ENCODE measurements at places on chromosomes 11 and 22.
A peak's percentile ranks its signal among the peaks of the same experiment; 100 is the strongest.

DNA sequence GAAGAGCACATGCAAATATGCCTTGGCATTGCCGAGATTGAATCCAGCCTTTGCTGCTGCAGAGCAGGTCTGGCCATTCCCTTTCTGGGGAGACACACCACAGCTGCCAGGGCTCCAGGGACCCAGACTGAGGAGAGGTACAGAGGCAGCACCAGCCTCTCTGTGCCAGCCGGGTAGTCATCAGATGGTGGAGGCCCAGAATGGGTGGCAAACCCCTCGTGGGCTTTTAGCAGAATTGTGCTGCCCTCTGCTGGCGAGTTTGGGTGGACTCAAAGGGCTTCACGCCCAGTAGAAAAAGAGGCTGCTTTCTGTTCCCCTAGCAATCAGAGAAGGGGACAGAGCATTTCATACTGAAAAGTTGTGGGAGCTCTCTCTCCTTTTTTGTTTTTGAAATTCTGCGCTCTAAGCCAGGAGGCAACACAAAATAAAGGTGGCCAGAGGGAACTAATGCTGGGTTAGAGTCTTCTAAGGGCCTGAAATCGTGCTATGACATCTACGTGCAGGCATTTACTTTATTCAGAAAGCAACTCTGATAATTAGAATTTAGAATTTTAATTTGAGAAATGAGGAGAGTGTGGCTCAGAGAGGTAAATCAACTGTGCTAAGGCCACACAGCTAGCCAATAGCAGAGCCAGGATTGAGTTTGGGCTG, 158.8 kb upstream of the NAV2 start:
- peak; percentile 78 for DNase-seq

DNA sequence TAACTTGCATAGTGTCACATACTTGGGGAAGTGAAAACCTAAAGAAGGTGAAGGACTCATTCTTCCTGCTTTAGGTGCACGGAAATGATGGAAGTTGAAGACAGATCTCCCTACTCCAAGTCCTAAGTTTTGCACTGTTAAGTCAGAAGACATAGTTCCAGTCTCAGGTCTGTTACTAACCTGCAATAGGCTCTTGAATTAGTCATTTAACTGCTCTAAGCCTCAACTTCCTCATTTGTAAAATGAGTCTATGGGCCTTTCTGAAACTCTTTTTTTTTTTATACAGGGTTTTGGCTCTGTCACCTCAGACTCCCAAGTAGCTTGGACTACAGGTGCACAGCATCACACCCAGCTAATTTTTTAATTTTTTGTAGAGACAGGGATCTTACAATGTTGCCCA, 30.8 kb upstream of the POU2AF1 start:
- DNase-seq = no peak

GRCh38 chr11:112318184-112318591, 57.5 kb upstream of the PLET1 start:
- no peak for DNase-seq

DNA sequence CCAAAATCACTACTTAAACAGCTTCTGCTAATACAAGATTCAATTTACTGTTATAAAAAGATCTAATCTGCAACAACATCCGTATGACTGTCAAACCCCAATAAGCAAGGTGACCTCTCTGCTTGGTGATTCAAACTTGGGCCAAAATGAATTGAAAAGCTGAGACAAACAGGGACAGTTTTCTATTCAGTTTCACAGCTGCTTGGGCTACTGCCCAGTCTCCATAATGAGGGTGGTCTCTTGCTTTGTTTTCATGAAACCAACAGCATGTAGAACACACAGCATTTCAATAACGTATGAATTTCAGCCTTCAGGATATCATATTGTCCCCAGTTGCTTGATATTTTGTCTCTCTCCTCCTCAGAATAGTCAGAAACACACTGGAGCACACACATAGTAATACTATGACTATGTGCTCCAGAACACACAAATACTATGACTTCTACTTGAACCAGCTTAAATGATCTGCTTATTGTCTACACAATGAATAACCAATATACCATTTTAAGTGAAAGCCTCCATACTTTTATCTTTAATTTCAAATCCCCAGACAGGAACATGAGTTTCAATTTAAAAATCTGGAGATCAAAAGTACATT, 285.0 kb downstream of the TTC28 start:
- DNase-seq = no peak

DNA sequence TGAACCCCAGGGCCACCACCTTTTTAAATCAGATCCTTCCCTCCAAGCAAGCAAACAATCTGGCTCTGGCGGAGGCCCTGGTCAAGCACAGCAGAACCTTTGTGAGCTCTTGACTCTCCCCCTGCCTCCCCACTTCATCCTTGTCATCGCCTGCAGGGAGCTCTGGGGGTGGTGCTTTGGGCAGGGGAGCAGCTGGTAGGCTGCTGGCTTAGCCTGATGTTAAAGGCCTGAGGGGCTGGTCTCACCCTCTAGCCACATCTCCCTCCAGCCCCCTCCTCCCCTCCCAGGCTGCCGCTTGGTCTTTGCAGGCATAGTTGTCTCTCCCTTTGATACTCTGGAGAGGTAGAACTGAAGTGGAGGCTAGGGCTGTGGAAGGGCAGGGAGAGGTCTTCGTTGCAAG, 50.9 kb downstream of the THAP12 start:
- DNase-seq = no peak

DNA sequence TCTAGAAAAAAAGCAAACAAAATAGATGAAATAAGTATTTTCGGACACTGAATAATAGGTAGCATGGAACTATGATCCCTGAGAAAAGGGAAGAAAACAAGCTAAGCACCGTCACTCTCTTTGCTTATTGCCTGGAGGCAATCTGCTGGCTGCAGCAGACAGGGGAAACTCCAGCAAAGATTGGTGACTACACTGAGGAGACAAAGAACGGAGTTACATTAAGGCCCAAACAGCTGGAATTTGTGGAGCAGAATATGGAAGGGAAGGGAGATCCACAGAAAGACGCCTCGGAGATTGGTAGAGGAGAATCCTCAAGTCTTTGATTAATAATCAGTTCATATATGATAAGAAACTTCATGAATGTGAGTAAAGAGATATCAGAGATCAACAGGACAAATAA, 150.2 kb downstream of the TYR start:
- no peak for DNase-seq

DNA sequence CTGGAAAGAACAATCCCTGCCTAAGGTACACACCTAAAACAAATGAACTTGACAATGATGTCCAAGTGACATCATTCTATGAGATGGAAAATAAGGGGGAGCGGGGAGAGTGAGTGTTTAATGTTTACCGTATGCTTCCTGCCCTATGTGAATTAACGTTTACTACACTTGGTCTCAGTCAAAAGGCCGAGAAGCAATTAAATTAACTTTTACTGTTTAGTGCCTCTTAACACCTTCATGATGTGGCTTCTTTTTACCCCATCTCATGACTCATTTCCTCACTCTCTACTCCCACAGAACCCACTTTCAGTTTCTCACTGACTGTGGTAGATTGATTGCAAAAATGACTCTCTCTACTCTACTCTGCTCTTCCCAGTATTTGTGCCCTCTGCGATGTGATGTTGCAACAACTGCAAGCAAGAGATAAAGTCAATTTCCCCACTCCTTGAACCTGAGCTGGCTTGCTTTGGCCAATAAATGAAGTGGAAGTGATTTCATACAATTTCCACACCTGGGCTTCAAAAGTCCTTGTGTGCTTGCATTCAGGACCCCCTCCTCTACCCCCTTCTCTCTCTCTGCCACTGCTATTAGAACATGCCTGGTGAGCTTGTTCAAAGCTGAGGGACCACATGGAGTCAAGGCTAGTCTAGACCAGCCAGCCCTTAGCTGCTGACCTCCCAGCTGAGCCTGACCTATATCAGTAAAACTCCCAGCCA, 11.6 kb upstream of the ALKBH3 start:
- no peak for DNase-seq

GRCh38 chr22:35154937-35155387, 89.0 kb downstream of the ISX start:
- no peak for DNase-seq

GRCh38 chr22:48870436-48870835, 957.2 kb downstream of the BRD1 start:
- no peak for DNase-seq

DNA sequence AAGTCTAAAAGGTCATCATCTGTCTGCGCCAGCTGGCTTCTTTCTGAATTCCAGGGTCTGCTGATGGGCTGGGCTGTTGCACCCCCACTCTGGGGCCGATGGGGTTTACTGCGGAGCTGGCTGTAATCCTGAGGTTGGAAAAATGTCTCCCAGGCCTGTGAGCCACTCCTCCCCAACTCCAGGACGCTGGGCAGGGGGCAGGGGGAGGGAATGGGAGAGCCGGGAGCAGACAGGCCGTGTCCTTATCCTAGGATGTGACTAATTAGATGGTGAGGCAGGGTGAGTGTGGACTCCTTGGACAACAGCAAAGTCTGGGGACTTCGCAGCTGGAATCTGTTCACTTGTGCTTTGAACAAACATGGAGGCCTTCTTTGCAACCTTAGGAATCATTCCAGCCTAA, 48.7 kb downstream of the LRRC32 start:
- no peak for DNase-seq

DNA sequence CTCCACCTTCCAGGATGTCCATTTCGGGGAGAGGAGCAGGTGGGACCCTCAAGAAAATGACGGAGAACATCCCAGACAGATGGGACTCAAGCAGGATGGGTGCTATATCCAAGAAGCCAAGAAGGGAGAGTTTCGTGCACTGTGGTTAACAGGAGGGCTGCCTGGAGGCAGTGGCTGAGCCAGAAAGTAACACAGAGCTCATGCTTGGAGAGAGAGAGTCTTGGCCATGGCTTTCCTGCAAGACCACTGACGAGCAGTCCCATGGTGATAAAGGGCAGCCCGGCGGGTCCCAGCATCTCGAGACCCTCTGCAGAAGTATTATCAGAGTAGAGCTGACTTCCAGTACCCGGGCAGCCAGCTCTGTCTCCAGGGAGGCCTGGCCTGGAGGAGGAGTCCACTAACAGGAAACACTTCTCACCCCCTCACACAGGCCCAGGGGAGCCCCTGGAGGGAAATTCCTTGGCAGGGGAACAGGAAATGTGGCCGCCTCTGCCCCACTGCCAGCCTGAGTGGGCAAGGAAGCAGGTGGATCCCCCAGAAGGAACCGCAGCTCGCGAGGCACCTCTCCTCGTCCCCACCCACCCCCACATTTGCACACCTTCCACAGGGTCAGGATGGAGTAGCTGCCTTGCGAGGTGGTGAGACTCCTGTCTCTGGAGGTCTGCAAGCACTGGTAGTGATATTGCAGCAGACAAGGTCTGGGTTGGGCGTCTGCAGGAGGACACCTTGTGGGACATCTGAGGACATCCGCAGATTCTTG, 32.2 kb downstream of the CYTH4 start:
- DNase-seq = no peak

DNA sequence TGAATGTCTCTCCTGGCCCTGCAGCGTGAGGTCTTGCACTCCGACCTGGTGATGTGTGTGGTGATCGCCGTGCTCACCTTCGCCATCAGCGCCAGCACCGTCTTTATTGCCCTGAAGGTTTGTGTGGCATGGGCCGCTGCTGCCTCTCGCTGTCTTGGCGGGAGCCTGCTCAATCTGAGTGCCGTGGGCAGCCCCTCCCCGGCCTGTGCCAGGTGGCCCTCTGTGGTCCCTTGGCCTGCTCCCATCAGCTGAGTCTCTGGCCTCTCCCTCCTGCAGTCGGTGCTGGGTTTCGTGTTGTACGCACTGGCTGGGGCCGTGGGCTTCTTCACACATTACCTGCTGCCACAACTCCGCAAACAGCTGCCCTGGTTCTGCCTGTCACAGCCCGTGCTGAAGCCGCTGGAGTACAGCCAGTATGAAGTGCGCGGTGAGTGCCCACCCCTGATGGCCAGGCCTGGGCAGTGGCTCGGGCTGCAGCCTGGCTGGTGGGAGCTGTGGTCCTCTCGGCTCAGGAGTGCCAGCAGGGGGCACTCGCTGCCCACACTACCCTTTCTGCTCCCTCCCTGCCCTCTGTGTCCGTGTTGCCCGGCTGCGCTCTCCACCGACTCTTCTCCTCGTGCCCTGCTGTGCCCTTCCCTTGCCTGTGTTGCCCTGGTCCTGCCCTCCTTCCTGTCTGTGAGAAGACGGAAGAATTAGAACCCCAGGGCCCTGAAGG, 10.2 kb downstream of the PCNX3 start:
- DNase-seq = no peak

GRCh38 chr11:65448418-65449105, 26.0 kb downstream of the NEAT1 start:
- no peak for DNase-seq

DNA sequence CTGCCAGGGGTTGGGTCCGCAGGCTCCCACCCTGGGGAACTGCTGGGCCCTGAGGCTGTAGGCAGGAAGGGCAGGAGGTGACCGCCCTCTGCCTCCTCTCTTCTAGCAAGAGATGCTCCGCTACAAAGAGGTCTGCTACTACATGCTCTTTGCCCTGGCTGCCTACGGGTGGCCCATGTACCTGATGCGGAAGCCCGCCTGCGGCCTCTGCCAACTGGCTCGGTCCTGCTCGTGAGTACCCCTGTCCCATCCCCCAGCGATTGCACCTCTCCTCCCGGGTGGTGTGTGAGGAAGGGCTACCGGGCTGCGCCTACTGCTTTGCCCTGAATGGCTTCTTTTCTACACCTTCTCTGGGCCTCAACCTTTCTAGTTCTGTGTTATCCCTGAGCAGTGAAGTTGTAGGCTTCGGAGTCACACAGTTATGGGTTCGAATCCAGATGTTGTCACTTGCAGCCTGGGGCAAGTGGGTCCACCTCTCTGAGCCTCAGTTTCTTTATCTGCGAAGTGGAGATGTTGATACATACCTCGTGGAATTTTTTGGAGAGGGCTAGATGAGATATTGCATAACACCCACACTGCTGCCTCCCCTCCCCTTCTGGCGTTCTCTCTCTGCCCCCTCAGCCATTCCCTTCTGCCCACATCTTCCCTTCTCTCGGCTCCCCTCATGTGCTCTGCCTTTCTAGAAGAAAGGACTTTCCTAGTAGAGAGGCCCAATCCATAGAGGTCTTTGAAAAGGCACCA, 21.1 kb upstream of the MYRF start:
- no peak for DNase-seq

- DNase-seq = no peak
These were observed 15.4 kb upstream of the TMEM191C start for GRCh38 chr22:21451545-21452520.
